Mesendoderm (in vitro differentiated cells): ENCODE measurements at places on chromosomes 16 and 17.

DNA sequence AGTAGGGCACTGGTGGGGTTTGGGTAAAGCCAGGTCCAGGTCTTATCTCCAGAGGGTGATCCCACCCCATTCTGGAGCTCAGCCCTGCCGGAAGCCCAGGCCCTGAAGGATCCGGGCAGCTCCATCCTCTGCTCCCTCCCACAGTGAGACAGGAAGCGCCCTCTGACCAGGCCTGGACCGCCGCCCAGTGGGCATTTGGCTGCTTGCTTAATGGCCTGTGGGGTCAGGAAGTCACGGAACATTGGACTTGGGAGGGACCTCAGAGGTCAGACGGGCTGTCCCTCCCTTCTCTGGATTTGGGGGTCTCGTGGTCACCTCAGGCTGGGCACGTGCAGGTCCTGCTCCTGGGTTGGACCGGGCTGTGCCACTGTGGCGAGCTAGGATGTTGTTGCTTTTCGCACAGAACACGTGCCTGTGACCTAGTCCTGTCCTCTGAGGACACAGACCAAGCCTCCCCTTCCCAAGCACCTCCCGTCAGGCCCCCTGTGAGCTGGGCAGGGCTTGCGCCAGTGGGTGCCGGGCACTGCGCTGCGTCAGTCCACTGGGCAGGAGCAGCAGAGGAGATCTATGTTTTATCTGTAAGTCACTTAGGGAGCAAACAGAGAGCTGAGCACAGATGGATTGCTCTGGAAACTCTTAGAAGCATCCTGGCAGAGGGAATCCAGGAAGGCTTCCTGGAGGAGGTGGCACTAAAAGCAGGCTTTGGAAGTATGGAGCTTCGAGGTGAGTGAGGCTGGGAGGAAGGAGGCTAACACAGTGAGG, 49.4 kb upstream of the GSE1 start:
- no peaks in the 10 kb centered on the region for H3K36me3 ChIP-seq
- H3K4me3 ChIP-seq = no peak overlapping the region
- no peaks in the 10 kb centered on the region for H3K27me3 ChIP-seq

DNA sequence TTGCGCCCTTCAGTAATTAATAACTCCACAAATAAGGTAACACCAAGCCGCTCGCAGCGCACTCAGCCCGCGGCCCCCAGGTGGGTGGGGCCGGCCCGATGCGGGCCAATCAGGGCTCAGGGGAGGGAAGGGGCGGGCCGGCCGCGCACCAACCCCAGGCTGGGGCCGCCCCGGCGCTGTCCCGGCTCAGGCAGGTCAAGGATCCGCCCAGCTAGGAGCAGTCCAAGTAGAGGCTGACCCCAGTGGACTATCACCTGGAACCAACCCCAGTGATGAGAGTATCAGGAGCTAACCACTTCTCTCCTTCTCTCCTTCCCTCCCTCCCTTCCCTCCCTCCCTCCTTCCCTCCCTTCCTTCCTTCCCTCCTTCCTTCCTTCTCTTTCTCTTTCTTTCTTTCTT, 110.8 kb downstream of the C16orf78 start:
- no peaks in the 10 kb centered on the region for H3K4me1 ChIP-seq
- H3K36me3 ChIP-seq = no peaks in the 10 kb centered on the region
- no peak overlapping the region for H3K27ac ChIP-seq

DNA sequence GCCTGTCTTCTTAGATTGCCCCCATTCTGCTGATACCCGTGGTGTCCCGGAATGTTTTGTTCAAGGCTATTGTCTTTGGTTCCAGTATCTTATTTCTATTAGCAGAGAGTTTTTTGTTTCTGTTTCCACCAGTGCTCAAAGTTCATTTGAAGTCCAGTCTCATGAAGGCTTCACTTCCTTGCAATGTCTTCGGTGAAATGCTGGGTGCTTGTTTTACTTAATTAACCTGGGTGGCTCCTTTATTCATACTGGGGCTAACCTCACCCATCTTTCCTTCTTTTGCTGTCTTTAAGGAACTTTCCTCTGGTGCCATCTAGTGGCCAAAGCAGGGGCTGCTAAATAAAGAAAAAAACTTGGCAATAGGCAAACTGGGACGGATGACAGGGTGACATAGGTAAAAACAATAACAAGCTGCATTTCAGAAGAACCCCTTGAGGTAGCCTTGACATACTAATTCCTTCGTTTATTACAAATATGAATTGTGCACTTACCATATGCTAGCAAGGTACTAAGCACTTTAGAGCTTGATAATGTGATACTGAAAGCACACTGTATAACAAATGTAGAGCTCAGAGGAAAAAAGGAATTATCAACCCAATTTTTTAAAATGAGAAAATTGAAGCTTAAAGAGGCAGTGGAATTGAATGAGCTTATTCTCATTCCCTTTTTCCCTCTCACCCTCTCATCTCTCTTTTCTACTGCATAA, 2.8 kb upstream of the SMIM36 start:
- no peaks in the 10 kb centered on the region for H3K36me3 ChIP-seq
- H3K4me1 ChIP-seq = no peaks in the 10 kb centered on the region
- DNase-seq = peak; percentile 75

DNA sequence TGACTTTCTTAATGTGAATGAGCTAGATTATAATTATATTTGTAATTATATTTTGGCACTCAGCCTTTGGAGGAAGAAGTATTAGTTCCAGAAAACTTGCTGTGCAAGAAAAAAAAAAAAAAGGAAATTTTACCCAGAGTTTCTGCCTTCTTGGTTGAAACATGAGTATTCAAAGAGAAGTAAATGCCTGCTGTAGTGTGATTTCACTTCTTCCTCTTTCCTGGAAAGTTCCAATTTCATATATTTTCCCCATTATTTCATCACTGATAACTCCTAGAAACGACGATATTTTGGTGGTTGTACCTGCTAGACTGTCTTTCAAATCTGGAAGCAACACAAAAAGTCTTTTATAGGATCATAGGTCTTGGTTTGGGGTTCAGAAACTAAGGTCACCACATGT, 20.4 kb upstream of the MPHOSPH6 start:
- no peaks in the 10 kb centered on the region for H3K4me1 ChIP-seq
- no peaks in the 10 kb centered on the region for H3K36me3 ChIP-seq
- no peaks in the 10 kb centered on the region for H3K27me3 ChIP-seq
- H3K4me3 ChIP-seq = no peak overlapping the region
- H3K27ac ChIP-seq = no peak overlapping the region

DNA sequence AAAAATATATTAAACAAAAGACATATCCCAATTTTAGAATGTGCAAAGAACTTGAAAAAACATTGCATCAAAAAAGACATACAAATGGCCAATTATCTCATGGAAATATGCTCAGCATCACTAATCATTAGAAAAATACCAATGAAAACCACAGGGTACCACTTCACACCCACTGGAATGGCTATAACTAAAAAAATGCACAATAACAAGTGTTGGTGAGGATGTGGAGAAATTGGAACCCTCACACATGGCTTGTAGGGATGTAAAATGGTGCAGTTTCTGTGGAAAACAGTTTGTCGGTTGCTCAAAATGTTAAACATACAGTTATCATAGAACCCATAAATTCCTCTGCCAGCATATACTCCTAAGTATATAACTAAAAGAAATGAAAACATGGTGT, 796 bp upstream of the PSMB6 start:
- no peaks in the 10 kb centered on the region for H3K27me3 ChIP-seq
- H3K27ac ChIP-seq = no peak overlapping the region
- no peaks in the 10 kb centered on the region for H3K4me1 ChIP-seq
- no peak for DNase-seq
- H3K36me3 ChIP-seq = peaks cover 5% of the 10 kb centered on the region

GRCh38 chr17:43528319-43528987, 17.7 kb downstream of the ETV4 start:
- H3K4me3 ChIP-seq = no peak overlapping the region
- no peak overlapping the region for H3K27ac ChIP-seq
- no peak for DNase-seq
- H3K4me1 ChIP-seq = peaks cover 27% of the 10 kb centered on the region
- no peaks in the 10 kb centered on the region for H3K27me3 ChIP-seq

- H3K36me3 ChIP-seq = no peaks in the 10 kb centered on the region
- no peak overlapping the region for H3K27ac ChIP-seq
- peaks cover 2% of the 10 kb centered on the region for H3K4me1 ChIP-seq
- no peak for DNase-seq
- H3K4me3 ChIP-seq = no peak overlapping the region
- H3K27me3 ChIP-seq = no peaks in the 10 kb centered on the region
Observed at GRCh38 chr16:89821438-89822187, 5.2 kb upstream of the FANCA start.

DNA sequence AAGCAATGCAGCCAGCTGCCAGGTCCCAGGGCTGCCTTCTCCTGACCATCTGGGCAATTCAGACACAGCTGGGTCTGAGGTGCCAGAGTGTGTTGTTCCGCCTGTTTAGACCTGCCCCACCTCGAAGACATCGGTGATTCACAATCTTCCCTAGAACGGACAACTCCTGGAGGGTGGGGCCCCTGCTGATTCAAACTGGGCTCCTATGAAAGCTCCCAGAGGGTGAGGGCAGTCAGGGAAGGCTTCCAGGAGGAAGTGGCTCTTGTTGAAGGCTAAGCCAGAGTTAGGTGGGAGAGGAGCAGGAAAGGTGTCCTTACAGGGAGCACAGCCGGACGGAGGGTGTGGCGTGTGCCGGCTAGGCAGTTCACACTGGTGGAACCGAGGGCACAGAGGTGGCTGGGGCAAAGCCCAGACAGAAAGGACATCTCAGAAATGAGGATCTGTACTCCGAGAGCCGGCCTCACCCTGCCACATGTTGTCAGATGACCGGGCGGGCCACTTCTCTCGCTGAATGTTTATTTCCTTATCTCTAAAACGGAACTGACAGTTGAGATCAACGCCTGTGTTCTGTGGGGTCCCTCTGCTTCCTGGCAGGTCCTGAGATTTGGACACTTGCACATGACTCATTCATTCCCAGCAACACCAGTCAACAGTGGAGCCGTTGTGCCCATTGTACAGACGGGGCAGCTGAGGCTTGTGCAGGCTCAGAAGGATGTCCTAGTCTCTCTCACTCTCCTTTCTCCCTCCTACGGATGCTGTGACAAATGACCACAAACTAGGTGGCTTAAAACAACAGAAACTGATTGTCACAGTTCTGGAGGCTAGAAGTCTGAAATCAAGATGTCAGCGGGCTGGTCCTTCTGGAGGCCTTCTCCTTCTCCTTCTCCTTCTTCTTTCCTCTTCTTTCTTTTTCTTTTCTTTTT, 26.9 kb upstream of the LITAF start:
- H3K36me3 ChIP-seq = no peaks in the 10 kb centered on the region
- H3K4me3 ChIP-seq = no peak overlapping the region
- peaks cover 4% of the 10 kb centered on the region for H3K4me1 ChIP-seq
- no peak for DNase-seq
- no peak overlapping the region for H3K27ac ChIP-seq
- H3K27me3 ChIP-seq = no peaks in the 10 kb centered on the region

DNA sequence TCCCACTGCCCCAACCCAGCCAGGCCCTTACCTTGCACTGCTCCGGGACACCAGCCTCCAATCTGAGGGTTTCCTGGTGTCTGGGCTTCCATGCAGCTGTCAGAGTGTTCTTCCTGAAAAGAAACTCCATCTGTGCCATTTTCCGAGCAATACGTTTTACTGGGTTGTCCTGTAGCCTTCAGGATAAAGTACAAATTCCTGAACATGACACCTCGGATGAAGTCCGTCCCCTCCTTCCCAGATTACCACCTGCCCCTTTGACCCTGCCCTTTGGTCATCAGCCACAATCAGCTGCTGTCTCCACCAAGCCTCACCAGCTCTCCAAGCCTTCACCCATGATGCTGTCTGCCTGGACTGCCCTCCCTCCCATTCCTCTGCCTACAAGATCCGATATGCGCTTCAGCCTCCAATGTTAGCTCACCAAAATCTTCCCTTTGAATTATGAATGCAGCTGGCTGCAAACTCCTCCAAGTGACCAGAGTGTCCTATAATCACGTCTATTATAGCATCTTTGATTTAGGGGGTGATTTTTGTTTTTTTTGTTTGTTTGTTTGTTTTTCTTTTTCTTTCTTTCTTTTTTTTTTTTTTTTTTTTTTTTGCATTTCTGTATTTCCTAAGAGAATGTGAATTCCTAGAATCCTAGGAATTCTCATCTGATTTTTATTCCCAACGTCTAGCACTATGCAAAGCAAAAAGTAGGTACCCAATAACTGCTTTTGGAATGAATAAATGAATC, 60.6 kb upstream of the KIFC3 start:
- no peak overlapping the region for H3K4me3 ChIP-seq
- H3K4me1 ChIP-seq = peaks cover 9% of the 10 kb centered on the region
- peak overlapping the region; percentile 0 for H3K27ac ChIP-seq
- H3K27me3 ChIP-seq = no peaks in the 10 kb centered on the region
- DNase-seq = peak; percentile 54

DNA sequence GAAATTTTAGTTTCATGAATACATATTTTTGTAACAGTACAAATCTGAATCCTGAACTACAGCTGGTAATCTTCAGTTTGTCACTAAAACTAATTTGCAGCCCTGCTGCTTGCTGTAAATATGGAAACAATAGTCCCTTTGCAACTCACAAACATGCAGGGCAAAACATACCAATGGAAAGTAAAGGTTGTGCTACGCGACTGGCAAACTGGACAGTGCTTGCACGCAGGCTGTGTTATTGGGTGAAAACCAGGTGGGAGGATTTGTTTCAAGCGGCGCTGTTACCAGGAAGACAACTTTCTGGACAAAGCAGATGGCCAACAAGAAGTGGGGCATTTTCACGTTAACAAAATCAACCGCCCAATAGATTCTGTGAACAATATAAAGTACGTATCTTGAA, 93.5 kb downstream of the CDYL2 start:
- no peaks in the 10 kb centered on the region for H3K27me3 ChIP-seq
- no peaks in the 10 kb centered on the region for H3K36me3 ChIP-seq
- no peak overlapping the region for H3K27ac ChIP-seq
- H3K4me3 ChIP-seq = no peak overlapping the region
- no peaks in the 10 kb centered on the region for H3K4me1 ChIP-seq

DNA sequence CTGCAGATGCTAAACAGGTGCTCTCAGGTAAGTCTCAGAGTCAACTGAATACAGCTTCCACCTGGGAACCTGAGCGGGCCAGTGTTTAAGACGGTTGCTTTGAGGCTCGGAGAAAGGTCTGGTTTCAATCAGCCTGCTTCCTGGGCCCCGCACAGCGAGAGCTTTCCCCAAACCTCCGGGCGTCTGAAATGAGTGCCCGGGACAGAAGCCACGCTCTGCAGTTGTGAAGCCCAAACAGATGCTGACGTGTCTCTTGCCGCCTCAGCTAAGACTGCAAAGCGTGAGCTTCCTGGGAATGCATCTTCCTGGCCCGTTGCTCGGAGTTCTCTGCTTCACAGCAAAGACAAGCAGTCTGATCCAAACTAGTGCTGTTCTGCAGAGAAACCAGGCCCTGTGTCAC, 36.7 kb downstream of the PLXDC1 start:
- no peak for DNase-seq
- no peaks in the 10 kb centered on the region for H3K27me3 ChIP-seq
- no peaks in the 10 kb centered on the region for H3K36me3 ChIP-seq
